Left renal pelvis (tissue), 4 donors: ENCODE measurements at places on chromosomes 6 and 20. TPM values are rescaled to one million over a fixed set of nuclear protein-coding genes. Genes with fewer than 3 reads are reported as not detected.
A peak's percentile ranks its signal among the peaks of the same experiment; 100 is the strongest.

ZNF292 gene
- 43.7 TPM for polyA plus RNA-seq

- no peak for DNase-seq
Measured at GRCh38 chr20:14848806-14849205, 511.4 kb upstream of the FLRT3 start.

PROKR2 gene
- 0.30 TPM for polyA plus RNA-seq

DNA sequence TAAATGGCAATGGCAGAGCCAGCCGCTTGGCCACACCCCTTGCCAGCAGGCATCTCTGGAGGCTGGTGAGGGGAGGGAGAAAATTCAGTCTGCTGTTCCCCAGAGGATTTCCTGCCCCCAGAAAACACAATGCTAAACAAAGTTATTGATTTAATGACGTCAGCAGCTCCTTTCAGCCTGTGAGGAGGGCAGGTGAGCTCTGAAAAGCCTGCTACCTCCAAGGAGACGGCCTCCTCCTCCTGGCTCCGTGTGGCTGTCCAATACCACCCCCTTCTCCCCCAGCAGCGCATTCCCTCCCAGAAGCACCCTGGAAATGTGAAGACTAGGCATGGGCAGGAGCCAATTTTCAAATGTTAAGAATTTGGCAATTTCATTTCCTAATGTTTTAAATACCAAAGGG is 393.1 kb downstream of the ZFAND3 start:
- DNase-seq = no peak

DNA sequence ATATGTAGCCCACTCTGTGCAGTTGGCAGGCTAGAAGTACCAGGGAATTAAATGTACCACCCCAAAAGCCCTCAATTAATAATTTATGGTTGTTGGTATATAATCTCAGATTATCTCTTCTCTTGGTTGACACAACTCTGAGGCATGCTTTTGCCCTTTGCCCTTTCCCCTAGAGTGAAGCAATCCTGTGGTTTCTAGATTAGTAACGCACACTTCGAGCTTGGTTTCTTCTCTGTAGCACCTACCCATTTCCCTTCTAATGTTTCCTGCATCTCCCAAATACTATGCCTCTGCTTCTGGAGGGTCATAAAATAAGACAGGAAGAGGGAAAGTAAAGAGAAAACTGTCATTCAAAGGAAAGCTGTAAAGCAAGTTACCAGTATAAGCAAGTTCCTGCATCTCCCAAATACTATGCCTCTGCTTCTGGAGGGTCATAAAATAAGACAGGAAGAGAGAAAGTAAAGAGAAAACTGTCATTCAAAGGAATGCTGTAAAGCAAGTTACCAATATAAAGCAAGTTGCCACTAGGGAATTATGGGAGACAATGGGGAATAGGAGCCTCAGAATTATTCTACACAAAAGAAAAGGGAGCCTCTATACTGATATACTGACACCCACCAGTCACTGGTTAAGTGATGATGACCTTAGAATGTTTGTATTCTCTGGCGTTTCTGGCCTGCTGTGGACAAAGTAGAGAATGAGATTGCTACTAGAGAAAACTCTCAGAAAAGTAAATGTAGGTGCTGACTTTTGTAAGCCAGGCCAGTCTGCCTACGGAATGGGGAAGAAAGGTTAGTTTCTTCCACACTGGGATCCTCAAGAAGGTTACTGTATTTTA is 862.6 kb upstream of the MAN1A1 start:
- no peak for DNase-seq

DNA sequence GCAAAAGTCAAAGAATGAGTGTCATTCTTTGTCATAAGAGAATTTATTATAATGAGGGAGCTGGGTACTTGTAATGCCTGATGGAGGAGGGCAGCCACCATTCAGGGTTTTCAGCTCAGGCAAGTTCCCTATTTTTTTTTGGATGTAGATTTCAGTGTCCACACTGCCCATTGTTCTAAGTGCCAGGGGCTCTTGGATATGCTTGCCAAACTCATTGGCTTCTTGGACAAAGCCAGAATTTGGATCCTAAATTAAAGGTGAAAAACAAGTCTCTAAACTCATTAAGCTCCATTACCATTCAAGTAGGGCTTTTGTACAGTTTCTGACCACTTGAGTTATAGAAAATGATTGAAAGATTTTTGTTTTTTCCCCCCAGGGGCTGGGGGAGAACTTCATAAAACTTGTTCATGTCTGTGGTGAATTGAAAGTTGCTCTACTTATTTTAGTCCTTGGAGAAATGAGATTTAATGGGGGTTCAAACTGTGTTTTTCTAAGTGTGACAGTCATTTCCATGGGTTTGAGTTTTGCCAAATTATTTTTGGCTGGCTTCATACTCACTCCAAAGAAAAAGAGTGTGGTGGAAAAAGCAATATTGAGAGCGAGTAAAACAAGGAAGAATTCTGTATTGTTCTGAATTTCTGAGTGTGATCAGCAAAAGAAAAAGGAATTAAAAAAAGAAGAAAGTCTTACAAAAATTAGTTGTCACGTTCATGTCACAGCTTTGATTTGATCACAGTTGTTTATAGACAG is 46.0 kb downstream of the TIAM2 start:
- DNase-seq = no peak

GRCh38 chr6:23659125-23659524 is 466.9 kb upstream of the NRSN1 start:
- peak; percentile 47 for DNase-seq

NFATC2 gene
- polyA plus RNA-seq = 2.4 TPM

GRCh38 chr20:3003416-3003815 is 40.0 kb upstream of the GNRH2 start:
- no peak for DNase-seq

ERVFRD-1 gene
- polyA plus RNA-seq = 0.24 TPM

DNA sequence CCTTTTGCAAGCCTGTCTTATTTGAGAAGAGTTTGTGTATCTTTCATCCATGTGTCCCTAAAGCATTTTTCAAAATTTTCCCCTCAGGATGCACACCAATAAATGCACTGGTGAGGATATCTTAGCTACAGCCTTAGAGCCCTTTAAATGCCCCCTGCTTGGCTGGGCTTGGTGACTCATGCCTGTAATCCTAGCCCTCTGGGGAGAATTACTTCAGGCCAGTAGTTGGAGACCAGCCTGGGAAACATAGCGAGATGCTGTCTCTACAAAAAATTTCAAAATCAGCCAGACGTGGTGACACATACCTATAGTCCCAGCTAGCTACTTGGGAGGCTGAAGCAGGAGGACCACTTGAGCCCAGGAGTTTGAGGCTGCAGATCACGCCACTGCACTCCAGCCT is 33.8 kb upstream of the PLCB4 start:
- DNase-seq = no peak

- DNase-seq = no peak
Measured at GRCh38 chr6:41678511-41679084, 40.3 kb downstream of the MDFI start.

GRCh38 chr6:135813401-135813800 is 38.1 kb upstream of the PDE7B start:
- no peak for DNase-seq

DNA sequence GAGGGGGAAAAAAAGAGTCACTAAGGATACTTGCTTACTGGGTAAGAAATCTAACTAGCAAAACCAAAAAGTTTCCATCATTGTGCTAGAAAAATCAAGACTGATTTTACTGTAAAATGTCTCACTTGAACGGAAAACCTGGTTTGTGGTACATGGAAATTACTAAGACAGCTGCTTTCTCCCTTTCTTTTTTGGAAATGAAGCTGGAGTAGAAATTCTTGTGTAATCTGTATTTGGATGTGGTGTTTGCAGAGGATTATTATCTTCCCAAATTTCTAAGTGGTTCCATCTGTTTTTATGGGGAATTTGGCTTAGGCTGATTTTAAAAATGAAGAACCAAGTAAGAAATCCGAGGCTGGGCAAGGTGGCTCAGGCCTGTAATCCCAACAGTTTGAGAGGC is 20.4 kb downstream of the EPB41L2 start:
- DNase-seq = no peak

DNA sequence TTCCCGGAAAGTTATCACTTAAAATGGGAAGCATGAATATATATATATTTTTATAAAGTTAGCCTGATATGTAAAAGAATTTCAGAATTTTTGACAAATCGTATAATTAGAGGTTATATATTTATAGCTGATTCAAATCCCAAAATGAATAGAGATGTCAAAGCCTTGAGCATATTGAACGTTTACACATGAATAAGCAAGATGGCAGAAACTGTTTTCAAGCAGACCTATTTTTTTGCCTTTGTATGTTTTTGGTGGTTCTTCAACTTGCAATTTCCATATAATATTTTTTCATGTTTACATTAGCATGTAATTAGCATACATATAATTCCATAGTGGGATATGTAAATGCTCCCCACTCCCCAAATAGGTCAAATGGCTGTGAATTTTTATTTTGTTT is 189.9 kb downstream of the PRL start:
- DNase-seq = no peak

- DNase-seq = no peak
Measured at GRCh38 chr20:9053108-9053507, 15.8 kb upstream of the PLCB4 start.

SGK2 gene
- polyA plus RNA-seq = 3.4 TPM

- DNase-seq = no peak
Measured at GRCh38 chr6:6579281-6579680, 9.2 kb upstream of the LY86 start.

CLPSL1 gene
- polyA plus RNA-seq = 0.40 TPM

PRICKLE4 gene
- polyA plus RNA-seq = 4.2 TPM

DNA sequence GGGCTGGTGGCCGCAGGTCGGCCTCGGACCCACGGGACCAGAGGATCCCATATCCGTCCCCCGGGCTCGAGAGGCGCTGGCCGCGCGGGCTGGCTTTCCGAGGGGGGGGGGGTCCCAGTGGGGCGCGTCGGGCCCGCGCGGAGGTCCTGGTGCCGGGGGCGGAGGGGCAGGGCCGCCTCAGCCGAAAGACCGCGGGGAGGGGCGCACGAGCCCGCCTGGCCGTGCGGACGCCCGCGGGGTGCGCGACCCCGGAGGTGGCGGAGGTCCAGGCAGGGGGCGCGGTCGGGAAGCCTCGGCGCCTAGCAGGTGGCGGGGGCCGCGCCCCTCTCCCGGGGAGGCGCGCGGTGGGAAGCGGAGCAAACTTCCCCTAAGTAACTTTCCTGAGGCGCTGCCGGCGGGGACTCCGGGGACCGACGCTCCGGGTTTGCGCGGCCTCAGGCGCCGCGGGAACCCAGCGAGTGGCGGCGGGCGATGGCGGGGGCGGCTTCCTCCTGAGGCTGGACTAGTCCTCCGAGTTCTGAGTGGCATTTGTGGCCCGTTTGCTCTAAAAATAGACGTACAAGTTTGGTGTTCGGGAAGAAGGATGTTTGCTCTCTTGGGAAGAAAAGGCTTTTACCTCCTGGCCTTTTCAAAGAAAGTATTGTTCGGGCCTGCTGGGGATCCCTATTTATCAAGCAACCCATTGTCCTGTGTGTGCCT is 26.5 kb upstream of the BTBD3 start:
- peak; percentile 47 for DNase-seq

BTN1A1 gene
- 0.22 TPM for polyA plus RNA-seq

HEBP2 gene
- polyA plus RNA-seq = 61.6 TPM

DNA sequence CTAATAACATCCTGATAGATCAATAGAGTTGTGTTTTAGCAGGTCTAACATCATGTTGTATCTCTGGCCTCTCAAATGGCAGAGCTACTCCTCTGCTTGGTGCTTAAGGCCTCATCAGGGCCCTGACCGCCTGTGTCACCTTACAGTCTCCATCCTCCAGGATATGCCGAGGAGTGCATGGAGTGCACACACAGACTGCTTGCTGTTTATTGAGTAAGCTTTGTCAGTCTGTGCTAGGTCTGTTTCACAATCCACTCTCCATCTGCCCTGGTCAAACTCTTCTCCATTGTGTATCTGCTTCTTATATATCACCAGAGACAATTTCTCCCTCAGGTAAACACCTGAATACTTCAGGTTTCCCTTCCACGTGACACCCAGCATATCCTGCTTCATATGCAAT is 136.1 kb downstream of the SLC24A3 start:
- DNase-seq = no peak

POFUT1 gene
- 49.6 TPM for polyA plus RNA-seq

DNA sequence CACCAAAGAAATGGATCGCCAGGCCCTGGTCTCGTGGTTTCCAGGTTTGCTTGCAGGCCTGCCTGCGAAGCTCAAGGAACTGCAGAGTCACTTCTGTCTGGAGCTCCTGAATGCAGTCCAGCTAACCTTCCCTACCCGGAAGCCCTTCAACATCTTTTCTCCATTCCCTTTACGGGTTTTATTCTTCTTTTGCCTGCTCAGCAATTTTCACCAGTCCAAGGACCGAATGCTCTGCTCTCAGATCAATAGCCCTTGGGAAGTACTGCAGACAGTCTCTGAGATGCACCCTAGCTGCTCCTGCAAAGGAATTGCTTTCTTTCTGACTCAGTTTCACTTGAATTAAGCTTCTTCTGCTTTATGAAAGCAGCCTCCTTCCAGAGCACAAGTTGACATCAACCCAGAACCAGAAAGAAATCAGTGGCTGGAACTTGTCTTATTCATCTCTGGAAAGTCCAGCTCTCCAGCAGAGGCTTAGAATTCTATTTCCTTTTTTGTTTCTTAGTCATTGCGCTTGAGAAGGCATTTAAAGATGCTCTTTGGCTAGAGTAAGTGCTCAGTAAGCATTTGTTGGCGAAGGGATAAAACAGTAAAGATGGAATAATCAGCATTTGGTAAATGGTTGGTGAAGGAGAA is 18.7 kb upstream of the YWHAB start:
- DNase-seq = no peak

GRCh38 chr6:50076431-50076830 is 26.7 kb upstream of the DEFB112 start:
- DNase-seq = no peak

ZNF831 gene
- polyA plus RNA-seq = 0.09 TPM

DNA sequence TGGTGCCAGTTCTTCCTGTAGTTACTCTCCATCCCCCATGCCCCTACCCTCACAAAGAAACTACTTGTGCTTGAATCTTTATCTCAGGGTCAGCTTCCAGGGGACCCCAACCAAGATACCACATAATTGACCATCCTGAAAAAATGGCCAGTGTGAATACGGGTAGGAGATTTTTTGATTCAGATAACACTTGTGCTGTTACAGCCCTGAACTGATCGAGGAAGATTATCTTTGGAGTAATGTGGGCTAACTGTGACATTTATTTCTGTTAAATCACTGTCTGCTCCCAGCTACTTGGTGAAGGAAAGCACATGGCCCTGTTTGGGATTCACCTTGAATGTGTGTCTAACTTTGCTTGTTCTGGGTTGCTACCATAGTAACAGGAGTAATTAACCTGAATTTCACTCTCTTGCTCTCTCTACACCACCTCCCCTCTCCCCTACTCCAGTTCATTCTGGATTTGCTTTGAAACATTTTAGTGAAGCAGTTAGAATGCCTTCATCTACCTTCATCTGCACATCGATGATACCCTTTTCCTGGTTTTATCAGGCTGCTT is 219.6 kb upstream of the CHD6 start:
- no peak for DNase-seq

GRCh38 chr20:63961664-63962425 is 5.6 kb upstream of the UCKL1 start:
- DNase-seq = no peak

GRCh38 chr20:45946149-45946970 is 11.9 kb downstream of the PCIF1 start:
- no peak for DNase-seq

VWA7 gene
- 5.3 TPM for polyA plus RNA-seq

GRCh38 chr6:142960098-142960497 is 15.1 kb upstream of the HIVEP2 start:
- no peak for DNase-seq

- DNase-seq = no peak
Measured at GRCh38 chr6:118940770-118941169, 5.8 kb upstream of the MCM9 start.
